ENCODE measurements at places on chromosomes 7 and 10.

DNA sequence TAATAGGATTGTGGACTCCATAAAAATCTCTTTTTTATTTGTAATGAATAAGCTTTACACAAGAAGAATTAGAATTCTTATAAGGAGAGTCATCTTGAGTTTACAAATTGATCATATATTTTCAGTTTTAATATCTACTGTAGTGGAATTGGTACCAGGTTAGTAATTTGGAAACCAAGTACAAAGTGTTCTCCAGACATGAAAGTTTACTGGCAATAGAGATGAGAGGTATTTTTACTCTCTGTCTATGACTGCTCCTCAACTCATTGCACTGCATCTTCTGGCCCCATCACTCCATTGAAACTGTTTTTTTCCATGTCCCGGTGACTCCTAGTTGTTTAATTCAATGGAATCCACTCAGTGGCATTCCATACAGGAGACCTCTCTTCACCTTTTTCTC, 164.5 kb upstream of the SMIM30 start:
- no peak for DNase-seq

DNA sequence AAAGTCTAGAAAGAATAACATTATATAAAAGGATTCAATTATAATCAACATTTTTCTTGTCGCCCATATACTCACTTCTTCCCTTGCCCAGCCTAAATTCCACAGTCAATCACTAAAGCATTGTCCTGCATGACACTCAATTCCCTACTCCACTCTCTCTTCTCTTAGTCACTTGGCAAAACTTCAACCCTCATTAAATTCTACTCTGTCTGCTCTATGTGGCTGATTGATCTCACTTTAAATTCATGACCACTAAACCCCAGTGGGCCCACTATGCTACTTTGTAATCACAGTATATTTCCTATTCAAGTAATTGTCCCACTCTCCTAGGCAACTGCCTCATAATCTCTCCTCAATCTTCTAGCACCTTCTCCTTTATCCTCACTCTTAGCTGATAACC, 54.1 kb downstream of the MTERF1 start:
- no peak for DNase-seq

- no peak for DNase-seq
These were observed 98.1 kb upstream of the NAMPT start for GRCh38 chr7:106382929-106383328.

- no peak for DNase-seq
These were observed 113.4 kb downstream of the SRI start for GRCh38 chr7:88106434-88106833.

- DNase-seq, result no peak
These were observed 38.3 kb upstream of the YAE1 start for GRCh38 chr7:39527951-39528350.

DNA sequence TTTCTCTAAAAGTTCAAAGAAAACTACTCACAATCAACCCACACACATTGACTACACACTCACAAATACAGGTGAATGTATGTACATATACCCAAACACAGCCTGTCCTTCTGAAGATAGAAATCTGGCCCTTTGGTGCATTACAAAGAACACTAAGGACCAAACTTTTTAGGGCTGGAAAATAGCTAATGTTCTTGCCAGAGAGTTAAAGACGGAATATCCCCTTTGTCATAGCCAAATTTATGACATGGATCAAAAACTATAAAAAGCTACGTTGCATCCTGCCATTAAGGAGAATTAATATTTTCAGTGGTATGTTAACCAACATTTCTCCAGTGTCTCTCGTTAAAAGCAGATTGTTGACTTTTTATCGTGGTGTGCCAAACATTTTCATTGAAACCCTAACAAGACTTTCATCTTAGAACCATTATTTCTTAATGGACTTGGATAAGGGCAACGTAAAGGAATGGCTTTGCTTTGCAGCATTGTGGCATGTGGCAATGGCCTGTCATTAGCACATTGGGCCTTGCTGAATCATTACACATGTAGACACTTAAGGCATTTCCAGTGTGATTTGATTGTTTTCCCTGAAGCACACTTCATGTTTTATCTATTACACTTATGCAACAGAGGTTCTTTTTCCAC, 150.9 kb upstream of the MEOX2 start:
- DNase-seq, result no peak

- DNase-seq, result peak; percentile 77
These were observed 277.6 kb downstream of the GATA3 start for GRCh38 chr10:8331896-8332729.

DNA sequence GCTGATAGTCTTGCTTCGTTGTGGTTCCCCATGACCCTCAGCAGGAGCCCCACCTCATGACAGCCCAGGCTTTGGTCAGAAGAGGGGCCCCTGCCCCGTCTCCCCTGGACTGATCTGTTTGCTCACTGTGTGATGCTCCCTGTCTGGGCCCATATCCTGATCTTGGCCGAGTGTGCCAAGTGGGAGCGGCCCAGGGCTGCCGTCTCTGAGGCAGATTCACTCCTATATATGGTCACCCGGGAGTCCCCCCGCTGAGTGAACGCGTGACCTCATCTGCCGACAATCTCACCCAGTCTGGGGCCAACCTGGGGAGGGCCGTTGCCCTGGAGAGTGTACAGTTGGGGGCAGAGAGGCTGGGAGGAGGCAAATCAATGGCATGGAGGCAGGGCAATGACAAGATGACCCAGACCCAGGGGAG, 34.5 kb downstream of the PPIF start:
- DNase-seq, result no peak

Data from activated T-helper 1 cell treated with anti-CD3 and anti-CD28 coated beads, Interleukin-2, amount 50 U/mL, for 16 hours (primary cell).